ENCODE measurements at places on chromosomes 4 and X.

DNA sequence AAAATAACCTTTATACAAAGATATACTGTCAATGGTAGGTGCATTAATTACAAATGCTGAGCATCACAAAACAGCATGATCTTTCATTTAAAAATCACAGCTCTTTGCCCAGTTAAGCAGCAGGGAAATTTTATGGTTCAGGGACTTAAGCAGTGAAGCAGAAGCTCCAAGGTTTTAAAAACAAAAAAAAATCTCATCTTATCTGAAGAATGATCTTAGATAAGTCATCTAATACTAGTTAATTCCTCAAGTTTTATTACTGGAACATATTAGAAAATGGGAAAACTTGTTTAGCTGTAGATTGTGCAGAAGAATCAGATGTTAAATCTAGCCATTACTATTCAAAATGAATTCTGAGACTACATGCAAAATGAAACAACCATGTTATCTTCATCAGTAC is 289.9 kb downstream of the GASK1B start:
- DNase-seq: no peak

GRCh38 chrX:130120321-130120731 is 10.0 kb upstream of the ELF4 start:
- DNase-seq: no peak

DNA sequence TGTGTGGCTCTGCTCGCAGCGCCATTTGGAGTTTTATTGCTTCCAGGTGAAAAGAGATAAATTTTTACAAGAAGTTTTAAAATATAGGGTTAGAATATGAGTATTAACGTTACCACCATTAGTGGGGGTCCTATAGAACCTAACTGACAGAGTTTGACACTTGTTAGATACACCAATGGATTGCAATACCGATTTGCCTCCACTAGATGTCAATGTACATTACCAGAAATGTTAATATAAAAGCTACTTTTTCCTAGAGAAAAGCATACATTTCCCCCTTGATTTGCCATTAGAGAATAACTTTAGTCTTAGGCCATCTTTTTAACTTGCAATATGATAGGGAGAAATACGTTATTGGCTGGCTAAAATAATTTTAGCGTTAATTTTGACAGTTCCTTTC is 108.4 kb downstream of the LINC00632 start:
- DNase-seq: no peak

DNA sequence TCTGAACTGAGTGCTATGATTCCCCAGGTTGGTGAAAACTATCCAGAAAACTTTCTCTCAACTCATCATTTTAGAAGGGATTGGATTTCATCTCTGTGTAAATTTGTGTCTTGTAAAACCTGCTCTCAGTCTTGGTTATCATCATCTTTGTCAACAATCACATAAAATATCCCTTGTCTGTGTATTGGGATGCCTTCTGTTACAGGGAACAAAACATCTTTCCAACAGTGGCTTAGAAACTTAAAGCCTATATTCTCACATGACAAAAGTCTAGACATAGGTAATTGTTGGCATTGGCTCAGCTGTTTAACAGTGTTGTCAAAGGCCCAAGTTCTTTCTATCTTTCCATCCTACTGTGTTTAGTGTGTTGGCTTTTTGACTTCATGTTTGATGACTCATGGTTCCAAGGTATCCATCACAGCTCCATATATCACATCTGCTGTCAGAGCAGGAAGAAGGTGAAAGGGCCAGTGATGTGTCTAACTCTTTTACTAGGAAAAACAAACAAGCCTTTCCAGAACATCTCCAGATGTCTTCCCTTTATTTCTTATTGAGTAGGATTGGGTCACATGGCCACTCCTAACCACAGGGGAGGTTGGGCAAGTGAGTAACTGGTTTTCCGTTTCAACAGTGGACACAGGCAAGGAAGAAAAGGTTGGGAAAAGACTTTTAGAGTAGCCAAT is 65.0 kb downstream of the PHEX start:
- no peak for DNase-seq

GRCh38 chr4:3655963-3656362 is 110.2 kb upstream of the ADRA2C start:
- DNase-seq: no peak

DNA sequence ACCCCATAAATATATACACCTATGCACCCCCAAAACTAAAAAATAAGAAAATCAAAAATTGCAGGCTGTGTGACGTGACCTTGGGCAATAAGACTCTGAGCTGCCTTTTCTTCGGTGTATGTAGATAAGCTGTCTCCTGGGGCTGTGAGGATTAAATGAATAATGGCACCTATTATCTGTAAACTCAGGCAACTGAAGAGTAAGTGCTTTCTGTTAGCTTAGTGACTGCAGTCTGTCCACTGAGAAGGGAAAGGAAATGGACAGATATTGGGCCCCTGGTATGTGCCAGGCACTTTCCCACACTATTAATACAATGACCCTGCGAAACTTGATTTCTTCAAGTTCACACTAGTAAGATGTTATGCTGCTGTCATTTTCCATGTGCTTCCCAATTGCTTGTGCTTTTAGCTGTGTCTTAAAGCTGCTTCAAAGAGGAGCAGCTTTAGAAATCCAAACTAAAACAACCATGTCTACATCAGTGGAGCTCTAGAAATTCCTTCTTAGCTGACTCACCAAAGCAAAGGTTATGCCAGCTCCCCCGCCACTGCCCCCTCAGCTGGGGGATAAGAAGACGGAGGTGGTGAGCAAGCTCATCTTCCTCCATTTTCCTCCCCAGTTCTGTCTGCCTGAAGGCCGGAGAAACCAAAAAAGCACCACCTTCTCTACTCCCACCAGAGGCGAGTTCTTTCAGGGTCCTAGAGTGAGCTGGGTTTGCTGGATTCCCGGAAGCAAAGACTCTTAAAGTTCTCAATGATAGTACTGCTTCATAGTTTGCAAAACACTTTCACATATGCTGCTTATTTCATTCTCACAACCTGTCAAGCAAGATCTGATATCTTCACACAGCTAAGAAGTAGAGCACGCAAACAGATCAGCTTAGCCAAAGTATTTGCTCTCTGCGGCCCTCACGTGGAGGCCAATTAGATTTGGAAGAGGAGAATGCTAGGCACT is 8.8 kb upstream of the DGAT2L6 start:
- no peak for DNase-seq

- DNase-seq: peak; percentile 16
These were observed 59.9 kb downstream of the PROM1 start for GRCh38 chr4:16023776-16024408.
